Fibroblast of villous mesenchyme (primary cell): ENCODE measurements at places on chromosomes 11 and 22.

GRCh38 chr11:45245218-45246045 lies 40.7 kb downstream of the SYT13 start:
- no peak for DNase-seq

DNA sequence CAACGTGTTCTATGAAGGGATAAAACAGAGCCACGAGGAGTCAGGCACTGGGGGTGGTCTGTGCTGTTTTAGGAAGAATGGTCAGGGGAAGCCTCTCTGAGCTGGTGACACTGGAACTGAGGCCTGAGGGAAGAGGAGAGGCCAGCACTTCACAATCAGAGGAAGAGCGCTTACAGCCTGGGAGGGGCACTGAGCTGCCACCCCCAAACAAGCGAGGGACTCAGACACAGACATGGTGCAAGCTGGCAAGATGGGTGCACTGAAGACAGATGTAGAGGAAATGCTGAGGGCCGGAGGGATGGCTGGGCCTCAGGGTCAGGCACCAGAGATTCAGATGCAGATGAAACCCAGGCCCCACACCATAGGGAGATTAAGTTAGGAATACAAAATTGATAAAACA lies 40.0 kb upstream of the TP53I11 start:
- no peak for DNase-seq

GRCh38 chr11:70129051-70129592 lies 51.0 kb downstream of the ANO1 start:
- no peak for DNase-seq

- DNase-seq = no peak
Measured at GRCh38 chr11:87453531-87454089, 415.9 kb downstream of the TMEM135 start.

GRCh38 chr11:41003339-41004282 lies 455.8 kb downstream of the LRRC4C start:
- no peak for DNase-seq

GRCh38 chr22:23281406-23282088 lies 101.2 kb downstream of the BCR start:
- DNase-seq = peak; percentile 75
